ENCODE measurements at places on chromosomes 2 and 18. TPM values are rescaled to one million over a fixed set of nuclear protein-coding genes. Genes with fewer than 3 reads are reported as not detected.

GRCh38 chr2:127984551-127984950, 43.3 kb downstream of the SAP130 start:
- no peak for DNase-seq

The OTOS gene
- not detected for total RNA-seq

DNA sequence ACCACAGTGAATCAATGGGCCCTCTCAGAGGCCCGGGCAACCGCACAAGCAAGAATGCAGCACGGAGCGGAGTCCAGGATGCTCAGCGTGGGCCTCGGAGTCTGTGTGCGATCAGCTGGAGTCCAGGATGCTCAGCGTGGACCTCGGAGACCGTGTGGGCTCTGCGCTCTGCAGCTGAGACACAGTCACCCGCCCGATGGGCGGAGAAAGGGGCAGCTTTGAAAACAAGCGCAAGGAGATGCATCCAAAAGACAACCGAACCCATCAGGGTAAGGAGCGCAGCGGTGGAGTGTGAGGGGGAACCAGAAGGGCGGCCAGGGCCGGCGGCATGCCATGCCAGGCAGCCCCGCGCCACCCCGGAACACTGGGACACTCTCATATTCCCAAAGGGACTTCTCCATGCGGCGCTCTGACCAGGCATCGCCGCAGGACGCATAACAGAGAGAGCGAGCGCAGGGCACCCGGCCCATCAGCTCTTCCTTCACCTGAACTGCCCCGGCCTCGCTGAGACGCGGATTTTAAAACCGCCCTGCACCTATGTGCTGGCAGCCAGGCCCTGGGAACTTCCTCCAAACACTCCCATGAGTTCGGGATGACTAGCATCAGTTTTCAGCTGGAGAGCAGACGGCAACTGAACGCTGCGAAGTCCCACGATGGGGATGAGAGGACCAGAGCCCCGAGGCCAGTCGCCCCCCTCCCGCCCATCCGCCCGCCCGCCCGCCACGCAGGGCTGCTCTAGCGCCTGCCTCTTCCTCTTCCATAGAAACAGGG, 44.7 kb downstream of the MC5R start:
- peak; percentile 77 for DNase-seq

DNA sequence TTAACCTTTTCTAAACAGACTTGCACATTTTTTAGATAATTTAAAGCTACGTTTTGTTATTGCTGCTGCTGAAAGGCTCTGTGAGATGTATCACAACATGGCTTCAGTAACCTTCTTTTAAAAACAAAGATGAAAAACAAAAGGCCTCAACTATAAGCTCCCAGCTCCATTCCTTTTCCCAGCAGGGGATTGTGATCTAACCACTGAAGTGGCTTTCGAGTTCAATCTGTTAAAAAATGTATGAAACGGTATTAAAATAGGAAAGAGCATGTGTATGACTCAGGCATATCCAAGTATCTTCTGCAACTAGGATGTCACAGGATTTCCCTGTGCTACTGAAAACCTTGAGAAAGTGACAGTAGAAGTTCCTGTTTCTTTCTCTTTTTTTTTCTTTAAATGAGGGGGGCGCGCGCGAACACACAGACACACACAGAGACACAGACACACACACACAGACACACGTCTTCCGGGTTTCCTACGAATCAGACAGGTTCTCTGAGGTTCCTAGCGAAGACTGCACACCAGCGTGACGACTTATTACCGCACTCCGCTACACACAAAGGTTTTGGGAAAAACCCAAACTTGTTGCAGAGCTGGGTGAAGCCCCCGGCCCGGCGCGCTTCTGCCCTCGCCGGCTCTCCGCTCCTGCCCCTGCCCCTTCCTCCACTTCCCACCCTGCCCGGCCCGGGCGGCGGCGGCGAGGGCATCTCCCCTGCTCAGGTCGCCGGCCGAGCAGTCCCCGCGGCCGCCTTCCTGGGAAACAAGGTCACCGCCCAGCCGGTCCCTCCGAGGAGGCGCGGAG, 86.8 kb downstream of the RBMS1 start:
- peak; percentile 30 for DNase-seq

GRCh38 chr18:49023271-49023937, 72.6 kb upstream of the SMAD7 start:
- no peak for DNase-seq

- DNase-seq: no peak
Observed at GRCh38 chr2:5227062-5227699, 465.0 kb upstream of the SOX11 start.

GRCh38 chr2:10413991-10414451, 34.1 kb downstream of the ODC1 start:
- DNase-seq: peak; percentile 80

DNA sequence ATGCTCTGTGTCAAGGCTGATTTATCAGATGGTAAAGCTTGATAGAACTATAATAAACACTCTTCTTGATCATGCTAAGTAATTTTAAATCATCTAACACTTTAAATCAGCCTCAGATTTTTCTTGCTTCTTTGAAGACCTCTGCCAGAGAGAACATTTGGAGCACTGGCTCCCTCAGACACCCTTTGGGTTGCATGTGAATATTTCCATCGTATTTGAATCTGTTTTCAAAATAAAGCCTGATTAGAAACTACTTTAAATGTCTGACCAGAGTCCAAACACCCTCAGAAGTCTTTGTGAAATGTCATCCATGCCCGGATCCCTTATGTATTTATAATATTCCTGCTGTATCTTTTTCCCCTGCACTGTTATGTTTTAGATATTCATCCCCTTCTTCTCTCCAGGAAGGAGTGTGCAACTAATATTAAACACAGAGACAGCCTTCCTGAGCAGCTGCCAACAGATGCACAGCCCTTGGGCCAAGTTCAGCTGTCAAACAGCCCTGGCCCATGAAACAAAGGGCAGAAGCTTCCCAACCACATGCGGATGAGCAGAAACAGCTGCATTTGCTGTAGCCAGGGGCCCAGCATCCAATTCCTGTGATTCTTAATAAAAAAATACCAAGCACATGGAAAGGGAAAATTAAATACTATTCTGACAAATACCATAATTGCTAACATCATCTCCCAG, 46.5 kb downstream of the DPP10 start:
- DNase-seq: no peak

The TEKT4 gene
- not detected for total RNA-seq

- no peak for DNase-seq
Observed at GRCh38 chr2:142306131-142306530, 175.3 kb upstream of the LRP1B start.

- DNase-seq: no peak
Observed at GRCh38 chr18:71554686-71555085, 989.5 kb downstream of the CBLN2 start.

DNA sequence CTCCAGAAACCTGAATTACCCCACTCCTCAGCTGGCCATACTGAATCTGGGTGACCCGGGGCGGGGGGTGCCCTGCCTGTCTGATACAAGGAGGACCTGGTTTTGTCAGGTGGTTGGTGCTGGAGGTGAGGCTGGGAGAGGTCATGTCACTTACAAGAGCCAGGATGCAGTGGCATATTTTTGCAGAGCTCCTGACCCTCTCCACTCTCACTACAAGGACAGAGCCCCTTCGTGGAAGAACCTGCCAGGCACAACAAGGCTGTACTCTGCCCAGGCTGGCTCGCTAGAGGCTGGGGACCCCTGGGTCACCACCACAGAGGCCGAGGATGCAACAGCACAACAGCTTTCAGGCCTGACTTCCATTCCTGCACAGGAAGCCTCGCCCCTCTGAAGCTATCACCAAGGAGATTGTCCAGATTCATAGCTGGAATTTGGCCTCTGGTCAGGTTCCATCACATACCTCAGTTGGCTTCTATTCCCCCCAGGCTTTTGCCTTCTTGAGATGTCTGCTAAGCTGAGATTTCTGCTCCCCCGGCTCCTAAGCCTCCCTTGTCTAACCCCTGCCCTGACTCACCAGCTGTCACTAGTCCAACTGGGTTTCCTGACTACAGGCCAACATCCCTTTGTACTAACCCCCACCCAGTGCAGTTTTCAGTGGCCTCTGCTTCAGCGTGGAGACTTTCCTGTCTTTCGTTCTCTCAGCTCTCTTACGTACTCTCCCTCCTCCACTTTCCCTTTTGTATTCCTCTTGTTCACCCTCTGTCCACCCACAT, 132.5 kb upstream of the EPAS1 start:
- no peak for DNase-seq

GRCh38 chr2:36547906-36548305, 50.1 kb downstream of the FEZ2 start:
- DNase-seq: no peak

The MYO7B gene
- total RNA-seq: 0.12 TPM

DNA sequence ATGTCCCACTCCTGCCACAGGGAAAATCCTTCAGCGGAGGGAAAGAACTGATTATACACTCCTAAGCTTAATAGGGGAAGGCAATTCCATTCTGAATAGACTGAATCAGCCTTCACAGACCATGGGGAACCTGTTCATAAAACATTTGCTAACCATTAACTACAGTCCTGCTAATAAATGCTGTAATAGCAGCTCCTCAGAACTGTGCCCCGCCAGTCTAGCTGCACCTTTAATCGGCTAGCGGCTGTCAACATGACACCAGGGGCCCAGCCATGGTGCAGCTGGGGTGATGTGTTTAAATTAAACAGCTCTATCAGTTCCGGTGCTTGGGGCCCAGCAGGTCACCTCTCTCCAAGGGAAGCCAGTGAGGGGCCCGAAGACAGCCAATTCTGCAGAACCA, 77.8 kb downstream of the GALNT14 start:
- DNase-seq: no peak

The CROCC2 gene
- not detected for total RNA-seq

DNA sequence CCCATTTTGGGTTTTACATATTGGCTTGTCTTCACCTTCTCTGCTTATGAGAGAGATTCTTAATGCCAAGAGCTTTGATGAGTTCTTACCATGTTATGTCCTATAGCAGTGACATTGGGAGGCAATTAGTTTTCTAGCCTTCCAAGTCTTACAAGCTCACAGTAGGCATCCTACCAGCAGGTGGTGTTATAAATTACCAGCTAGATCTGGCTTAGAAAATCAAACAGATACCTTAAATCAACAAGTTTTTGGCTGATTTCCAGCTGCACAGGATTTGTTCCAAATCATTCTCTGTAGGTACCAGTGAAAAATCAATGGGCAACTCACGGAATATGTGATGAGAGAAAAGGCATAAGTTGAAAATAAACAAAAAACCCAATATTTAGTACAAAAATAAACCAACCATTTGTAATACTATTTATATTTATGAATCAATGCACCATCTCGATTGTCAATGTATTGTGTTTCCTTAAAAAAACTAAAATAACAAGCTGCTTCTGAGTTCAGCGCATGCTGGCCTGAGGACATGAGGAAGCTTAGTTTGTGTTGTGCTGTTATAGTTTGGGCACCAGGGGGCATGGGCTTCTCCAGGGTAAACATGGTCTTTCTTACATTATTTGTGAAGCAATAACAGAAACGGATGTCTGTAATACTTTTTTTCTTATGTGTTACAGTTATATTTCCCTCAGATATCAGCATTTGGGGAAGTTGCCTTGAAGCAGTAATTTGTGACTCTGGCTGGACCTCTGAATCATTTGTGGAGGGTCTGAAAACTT, 34.1 kb upstream of the NXPH2 start:
- DNase-seq: no peak

The DDX18 gene
- total RNA-seq: 43.3 TPM

GRCh38 chr2:109454765-109455394, 158.9 kb downstream of the SEPTIN10 start:
- DNase-seq: no peak

DNA sequence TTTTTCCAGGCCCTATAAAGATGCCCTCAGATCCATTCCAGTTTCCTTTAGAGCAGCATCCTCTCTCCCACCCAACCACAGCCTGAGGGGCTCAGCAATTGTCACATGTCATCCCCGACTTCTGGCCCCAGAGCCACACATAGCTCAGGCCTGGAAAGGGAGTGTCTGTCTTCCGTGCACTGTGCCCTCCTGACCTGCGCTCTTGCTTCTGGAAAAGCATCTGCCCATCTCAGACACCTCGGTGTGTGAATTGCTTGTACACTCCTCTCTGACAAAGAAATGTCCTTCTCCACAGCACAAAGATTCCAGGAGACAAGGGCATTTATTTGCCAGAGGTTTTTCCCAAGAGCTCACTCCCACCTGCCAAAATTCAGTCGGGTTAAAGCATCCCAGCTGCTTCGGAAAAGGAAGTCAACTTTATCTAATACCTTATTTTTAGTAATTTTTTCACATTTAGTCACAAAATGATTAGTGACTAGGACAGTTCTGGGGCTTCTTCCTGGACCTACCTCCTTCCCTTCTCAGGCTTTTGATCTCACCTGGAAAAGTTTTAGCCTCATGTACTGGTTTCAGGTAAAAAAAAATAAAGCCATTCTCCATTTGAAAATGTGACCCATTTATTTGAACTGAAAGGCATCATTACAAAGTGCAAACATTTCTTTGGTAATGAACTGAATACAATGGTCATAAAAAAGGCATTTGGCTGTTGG, 112.9 kb downstream of the PXDN start:
- DNase-seq: no peak

- no peak for DNase-seq
Observed at GRCh38 chr2:78351208-78351607, 674.3 kb upstream of the REG3G start.

All from G401 (cell line).